Activated CD8-positive, alpha-beta memory T cell treated with anti-CD3 and anti-CD28 coated beads, Interleukin-2, amount 10 ng/mL, durations not matched to agents 7 days and 5 days (primary cell): ENCODE measurements at places on chromosomes 12 and 14. TPM values are rescaled to one million over a fixed set of nuclear protein-coding genes. Genes with fewer than 3 reads are reported as not detected.

DNA sequence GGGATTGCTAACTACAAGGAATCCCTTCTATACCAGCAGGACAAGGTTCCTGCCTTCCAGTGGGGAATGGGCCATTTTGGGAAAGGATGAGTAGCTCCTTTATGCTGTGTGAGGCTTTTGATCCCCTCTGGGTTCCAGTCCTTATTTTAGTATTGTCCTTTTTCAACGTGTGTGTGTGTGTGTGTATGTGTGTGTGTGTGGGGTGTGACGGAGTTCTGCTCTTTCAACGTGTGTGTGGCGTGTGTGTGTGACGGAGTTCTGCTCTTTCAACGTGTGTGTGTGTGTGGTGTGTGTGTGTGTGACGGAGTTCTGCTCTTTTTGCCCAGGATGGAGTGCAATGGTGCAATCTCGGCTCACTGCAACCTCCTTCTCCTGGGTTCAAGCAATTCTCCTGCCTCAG lies 27.4 kb downstream of the RAB35 start:
- no peak for DNase-seq

GRCh38 chr12:43057566-43057965 lies 468.0 kb upstream of the PRICKLE1 start:
- DNase-seq: no peak

DNA sequence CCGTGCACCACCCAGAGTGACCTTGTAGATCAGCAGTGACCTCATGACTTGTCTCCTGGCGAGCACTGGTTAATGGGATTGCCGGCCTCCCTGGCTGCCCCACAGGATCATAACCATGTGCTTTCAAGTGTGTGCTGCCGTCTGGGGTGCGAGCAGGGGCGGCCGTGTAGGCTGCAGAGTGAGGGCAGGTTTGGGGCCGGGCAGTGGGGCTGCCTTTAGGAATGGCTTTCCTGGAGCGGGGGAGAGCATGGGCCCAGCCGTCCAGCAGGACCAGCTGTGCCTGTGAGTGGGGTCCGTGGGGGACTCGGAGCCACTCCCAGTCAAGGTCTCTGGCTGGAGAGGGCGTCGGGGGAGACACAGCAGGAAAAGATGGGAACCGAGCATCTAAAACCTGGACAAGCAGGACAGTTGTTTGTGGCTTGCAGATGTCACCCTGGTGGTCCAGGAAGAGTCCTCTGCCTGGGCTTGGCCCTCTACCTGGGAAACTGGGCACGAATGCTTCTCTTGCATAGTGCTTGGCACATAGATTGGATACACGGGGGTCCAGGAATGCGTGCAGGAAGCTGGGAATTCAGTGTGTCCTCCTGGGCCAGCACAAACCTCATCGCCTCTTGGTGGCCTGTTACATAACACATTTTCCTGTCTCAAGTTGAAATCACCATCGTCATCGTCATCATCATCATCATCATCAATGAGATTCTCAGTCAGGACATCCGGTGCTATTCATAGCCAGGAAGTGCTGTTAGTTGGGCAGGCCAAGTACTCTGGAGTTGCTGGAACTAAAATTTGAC lies 96.0 kb downstream of the ADGRD1 start:
- no peak for DNase-seq

- no peak for DNase-seq
Measured at GRCh38 chr14:56294128-56294527, 175.9 kb downstream of the PELI2 start.

- DNase-seq: no peak
Measured at GRCh38 chr14:52365071-52365470, 51.0 kb downstream of the PTGER2 start.

DNA sequence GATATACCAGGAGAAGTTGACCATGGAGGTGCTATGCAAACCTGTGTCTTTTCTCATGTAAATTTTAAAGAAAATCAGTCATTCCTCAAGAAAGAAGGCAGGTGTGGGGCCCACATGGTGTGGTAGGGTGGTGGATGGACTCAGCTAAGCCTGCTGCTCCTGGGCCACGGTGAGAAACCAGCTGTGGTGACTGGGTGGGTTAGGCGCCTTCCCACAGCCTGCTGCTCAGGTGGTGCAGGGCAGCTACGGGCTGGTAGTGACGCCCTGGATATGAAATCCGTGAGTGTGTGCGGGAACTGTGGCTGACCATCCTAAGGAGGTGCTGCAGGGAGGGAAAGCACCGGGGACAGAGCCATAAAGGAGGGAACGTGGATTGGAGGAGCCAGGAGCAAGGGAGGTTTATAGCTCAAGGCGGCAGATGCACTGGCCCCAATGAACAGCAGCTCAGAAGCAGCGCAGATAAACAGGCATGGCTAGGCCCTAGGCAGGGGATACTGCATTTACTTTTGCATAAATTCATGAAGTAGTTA lies 408.8 kb downstream of the FUT8 start:
- DNase-seq: peak; percentile 44

- no peak for DNase-seq
Measured at GRCh38 chr12:91813701-91814100, 331.9 kb downstream of the BTG1 start.

DNA sequence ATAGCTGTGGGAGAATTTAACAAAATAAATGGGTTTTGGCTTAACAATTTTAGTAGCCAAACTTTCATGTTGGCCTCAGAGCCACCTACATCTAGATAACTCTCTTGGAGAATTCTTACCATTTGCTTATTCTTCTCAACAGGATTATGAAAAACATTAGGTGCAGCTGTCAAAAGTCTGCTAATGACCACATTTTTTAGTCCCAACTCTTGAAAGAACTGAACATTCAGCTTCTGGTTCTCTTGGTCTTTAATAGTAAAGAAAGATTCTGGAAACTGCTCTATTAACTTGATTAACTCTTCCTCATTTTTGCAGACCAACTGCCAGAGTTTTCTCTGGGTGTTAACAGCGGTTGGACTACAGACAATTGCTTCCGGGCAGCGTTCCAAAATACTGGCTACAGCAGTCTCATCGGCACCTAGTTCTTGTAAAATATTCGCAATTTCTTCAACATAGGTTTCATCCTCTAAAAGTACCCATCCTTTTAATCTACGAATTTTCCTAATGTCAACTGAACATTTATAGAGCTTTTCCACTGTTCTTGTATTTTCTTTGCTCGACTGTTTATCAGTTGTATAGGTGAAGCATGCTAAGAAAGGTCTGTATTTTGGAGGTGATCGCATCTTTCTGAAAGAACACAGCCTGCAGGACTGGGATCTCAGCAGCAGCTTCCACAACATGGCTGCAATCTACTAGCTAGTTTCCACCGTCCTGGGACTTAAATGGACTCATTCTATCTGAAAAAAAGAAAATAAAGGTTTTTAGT lies 8.7 kb downstream of the MTERF2 start:
- DNase-seq: no peak

- no peak for DNase-seq
Measured at GRCh38 chr12:102470945-102471344, 9.4 kb downstream of the IGF1 start.

- no peak for DNase-seq
Measured at GRCh38 chr14:105885561-105886320, 359.4 kb downstream of the TMEM121 start.

Gene ANKRD52
- 68.3 TPM for total RNA-seq

Gene SLC5A8
- not detected for total RNA-seq

Gene CD69
- total RNA-seq: 76.0 TPM

Gene OASL
- 55.3 TPM for total RNA-seq
